ENCODE measurements at places on chromosomes 4 and X.
A peak's percentile ranks its signal among the peaks of the same experiment; 100 is the strongest.

DNA sequence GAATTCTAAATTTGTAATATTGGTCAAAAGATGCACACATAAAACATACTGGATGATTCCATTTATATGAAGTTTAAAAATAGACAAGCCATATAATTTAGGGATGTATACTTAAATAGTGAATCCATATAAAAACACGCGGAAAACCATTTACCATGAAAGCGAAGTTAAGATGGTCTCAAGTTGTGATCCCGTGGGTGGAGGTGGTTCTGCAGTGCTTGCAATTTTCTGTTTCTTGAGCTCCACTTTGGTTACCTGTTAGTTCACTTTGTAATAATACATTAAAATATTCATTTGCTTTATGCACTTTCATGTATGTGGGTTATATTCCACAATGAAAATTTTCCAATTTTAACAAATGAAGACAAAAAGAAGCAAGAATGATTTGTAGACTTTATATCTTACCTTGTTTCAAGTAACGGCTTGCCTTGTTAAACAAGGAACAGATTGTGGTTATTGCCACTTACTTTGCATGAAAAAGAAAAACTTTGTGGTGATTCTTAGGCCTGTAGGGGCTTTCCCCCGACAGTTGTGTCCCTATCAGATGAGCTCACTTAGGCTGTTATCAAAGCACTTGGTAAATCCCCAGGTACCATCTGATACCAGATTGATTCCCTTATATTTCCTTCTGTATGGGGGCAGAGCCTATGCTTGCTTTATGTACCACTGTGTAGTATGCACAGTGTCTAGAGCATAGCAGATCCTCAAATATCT lies 12.2 kb downstream of the UCP1 start:
- no peak for DNase-seq

GRCh38 chr4:17578482-17578891 lies 1.5 kb downstream of the LAP3 start:
- peak; percentile 58 for DNase-seq

GRCh38 chr4:71300964-71301363 lies 37.9 kb upstream of the SLC4A4 start:
- DNase-seq: no peak

GRCh38 chr4:104938624-104939023 lies 208.1 kb upstream of the TET2 start:
- no peak for DNase-seq

GRCh38 chr4:155773196-155773800 lies 14.5 kb downstream of the GUCY1B1 start:
- no peak for DNase-seq

DNA sequence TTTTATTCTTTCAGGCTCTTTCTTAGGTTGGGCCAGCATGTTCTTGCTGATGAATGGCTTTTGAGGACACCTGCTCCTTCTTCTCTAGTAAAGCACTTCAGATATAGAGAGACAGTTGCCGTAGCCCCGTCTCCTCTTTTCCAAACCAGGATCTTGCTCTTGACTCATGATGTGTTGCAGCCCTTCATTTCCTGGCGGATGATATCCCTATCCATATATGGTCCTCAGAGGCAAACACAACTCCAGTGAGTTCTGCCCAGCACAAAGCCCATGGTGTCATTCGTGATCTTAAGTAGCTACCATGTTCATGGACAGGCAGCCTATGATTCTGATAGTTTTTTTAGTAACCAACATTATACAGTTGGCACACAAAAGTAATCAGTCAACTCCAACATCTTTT lies 59.8 kb upstream of the ACSL1 start:
- DNase-seq: no peak

- DNase-seq: peak; percentile 75
These were observed 129.1 kb downstream of the CBR4 start for GRCh38 chr4:168880811-168881595.

GRCh38 chr4:170202721-170203120 lies 113.0 kb upstream of the AADAT start:
- DNase-seq: peak; percentile 94

GRCh38 chr4:122882857-122883735 lies 39.3 kb downstream of the NUDT6 start:
- DNase-seq: no peak

DNA sequence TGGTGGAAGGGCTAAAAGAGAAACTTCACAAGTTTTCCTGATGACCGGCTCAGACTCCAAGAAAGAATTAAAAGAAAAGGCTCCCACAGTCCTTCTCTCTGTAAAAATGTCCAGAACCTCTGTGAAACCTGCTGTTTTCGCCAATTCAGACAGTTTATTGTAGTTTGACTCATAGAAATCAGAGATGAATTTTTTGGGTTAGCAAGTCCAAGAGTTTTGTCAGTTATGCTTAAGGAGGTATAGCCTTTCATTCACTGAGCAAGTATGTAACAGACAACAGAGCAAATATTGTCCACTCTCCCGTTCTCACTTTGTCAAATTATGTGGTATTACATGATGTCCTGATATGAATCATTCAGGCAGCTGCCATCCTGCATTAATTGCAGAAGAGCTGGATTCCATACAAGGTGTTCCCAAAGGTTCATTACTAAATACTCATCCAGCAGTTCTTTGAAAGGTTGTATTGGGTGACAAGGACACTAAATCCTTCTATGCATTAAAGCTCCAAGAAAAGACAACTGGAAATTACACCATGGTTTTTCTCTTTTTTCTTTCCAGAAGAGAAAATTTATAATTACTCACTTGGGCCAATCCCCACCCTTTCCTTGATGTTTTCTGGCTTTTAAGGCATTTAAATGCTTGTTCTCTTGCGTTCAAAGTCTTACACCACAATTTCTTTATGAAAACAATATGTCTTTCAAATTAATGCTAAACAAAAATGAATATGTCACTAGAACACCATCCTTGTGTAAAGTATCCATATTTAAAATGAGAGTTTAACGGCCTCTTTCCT lies 30.0 kb upstream of the PLAC1 start:
- no peak for DNase-seq

DNA sequence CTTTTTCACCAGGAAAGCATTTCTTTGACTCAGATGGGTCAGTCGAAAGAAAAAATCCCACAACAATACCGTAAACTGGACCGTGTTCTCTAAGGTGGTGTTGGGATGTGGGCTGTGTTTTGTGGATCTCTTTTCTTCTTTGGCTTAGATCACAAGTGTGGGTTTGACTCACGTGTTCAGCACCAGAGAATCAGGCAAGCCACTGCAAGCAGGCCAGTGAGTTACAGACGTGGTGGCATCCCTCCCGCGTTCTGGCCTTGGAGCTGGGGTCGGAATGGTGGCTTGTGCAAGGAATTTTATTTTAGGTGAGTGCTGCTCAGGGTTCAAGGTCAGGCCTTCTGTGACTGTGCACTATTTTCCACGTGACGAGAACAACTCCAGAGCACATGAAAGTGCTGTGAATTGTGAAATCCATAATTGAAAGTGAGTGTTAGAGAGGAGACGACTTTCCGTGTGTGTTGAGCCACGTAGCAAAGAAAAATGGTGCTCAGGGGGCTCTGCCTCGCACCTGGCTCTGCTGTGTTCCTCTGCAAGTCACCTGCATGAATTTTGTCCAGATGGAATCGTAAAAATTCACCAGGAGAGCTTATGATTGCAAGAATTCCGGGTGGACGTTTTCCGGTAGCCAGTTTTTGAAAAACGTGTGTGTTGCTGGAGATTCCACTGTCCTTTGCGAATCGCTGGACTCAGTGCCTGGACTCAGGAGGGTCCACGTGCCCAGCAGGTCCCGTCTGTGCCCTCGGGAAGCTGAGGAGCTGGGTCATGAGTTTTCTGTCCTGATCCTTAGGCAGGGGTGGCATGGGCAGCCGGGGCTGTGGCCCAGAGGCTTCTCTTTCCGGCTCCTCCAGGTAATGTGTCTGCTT lies 33.6 kb upstream of the HGFAC start:
- DNase-seq: no peak

- no peak for DNase-seq
These were observed 38.7 kb upstream of the DCLK2 start for GRCh38 chr4:150039274-150040127.

GRCh38 chr4:133584714-133585113 lies 435.6 kb downstream of the PCDH10 start:
- no peak for DNase-seq
